Foreskin fibroblast (primary cell): ENCODE measurements at places on chromosomes 5 and 9.

DNA sequence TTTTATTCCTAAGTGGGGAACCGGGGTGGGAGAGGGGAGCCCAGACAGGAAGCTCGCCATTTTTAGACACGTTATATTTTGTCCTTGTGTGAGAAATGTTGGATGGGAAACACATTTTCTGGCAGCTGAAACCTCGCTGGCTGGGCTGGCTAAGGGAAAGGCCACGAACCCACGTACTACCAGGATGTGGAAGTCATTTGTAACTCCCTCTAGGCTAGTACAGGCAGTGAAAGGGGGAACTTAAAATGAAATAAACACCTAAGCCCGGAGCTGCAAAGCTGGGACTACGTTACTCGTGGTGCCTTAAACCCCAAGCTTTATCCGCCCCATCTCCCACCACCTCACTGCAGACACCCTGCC, 42.5 kb downstream of the TMEM174 start:
- DNase-seq, result no peak

- DNase-seq, result no peak
Measured at GRCh38 chr5:175854231-175855040, 16.9 kb upstream of the CPLX2 start.

DNA sequence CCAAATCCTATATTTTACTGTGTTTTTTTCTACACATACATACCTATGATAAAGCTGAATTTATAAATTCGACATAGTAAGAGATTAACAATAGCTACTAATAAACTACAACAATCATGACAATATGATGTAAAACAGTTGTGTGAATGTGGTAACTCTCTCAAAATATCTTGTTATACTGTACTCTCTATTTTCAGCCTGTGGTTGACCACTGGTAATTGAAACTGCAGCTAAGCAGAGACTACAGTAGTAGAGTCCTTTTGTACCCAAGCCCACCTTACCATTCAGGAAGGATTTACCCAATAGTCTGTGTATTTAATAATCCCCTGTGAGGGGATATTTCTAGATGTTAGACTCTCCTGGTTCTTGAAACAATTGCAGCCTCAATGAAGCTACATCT, 86.7 kb downstream of the FAM114A2 start:
- DNase-seq, result no peak

GRCh38 chr5:169629847-169630548, 7.1 kb upstream of the DOCK2 start:
- peak; percentile 92 for DNase-seq

DNA sequence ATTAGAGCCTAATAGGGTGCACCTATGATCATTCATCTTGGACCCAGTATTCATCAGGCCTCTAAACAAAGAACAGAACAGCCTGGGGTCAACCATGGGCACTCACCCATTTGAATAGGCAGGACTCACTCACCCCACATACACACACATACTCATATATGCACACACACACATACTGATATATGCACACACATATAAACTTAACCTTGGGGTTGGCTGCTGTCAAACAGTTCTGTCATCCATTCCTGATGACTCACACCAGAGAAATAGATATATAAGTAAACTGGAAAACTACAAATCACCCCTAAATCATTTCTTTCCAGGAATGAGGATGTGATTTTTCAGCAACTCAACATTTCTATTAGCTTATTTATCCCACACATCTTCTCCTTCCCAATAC, 51.3 kb downstream of the ARL15 start:
- peak; percentile 70 for DNase-seq

DNA sequence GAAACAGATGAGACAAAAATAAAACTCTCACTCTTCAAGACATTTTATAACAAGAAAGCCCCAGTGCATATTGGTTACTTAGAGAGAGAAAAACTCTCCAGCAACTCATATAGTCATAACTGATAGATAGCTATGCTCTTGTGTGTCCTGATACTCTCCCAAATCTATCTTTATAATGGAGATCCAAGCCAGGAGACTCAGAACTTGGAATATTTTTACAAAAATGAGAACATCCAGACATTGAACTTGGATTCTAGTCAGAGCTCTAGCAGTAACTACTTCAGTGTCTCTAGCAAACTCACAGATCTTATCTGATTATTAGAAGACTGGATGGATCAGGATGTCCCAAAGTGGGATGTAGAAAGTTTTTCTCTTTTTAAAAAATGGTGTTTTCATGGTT, 412.7 kb upstream of the BRINP1 start:
- DNase-seq, result no peak
